ENCODE measurements at places on chromosomes 16 and 17.

- no peak for DNase-seq
These were observed 10.6 kb upstream of the HOXB2 start for GRCh38 chr17:48555258-48556228.

DNA sequence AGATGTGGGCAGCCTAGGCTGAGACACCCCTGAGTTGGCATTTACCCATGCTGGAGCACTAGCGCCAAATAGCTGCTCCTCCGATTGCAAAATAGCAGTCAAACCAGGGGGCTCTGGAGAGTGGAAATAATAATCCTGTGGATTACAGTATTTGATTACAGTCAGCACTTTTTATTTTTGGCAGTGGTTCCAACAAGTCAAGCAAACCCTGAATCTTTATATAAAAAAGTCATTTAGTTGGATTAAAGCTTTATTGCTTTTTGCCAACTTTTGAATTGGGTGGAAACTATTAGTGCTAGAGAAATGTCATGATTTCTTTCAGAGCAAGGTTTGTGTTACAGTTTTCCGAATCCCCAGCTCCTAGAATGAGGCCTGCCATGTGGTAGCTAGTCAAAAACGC is 99.3 kb upstream of the FAM20A start:
- no peak for DNase-seq

DNA sequence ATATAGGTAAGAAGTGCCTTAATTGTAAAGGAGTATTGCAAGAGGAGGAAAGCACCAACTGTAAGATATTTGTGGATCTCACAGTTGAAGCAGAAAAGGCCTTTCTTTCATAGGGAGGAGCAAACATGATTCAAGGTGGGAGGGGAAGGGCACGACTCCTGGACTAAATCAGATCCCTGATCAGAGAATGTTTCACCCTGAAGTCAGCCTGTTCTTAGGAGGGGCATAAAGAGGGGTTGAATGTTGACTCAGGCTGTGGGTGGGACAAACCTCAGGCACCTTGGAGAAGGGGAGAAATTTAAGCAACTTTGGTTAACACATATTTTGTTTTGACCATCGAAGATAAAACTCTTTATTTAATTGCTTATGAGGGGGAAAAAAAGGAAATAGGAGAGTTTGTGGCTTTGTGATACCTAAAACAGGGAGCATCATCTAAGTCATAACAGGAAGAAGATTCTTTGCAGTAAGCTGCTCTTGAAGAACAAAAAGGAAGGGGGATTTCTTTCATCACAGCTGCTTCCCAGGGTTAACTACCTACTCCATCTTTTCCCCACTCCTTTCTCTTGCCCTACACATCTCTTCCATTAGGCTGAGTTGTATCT is 158.6 kb upstream of the ZNF267 start:
- peak; percentile 4 for DNase-seq

DNA sequence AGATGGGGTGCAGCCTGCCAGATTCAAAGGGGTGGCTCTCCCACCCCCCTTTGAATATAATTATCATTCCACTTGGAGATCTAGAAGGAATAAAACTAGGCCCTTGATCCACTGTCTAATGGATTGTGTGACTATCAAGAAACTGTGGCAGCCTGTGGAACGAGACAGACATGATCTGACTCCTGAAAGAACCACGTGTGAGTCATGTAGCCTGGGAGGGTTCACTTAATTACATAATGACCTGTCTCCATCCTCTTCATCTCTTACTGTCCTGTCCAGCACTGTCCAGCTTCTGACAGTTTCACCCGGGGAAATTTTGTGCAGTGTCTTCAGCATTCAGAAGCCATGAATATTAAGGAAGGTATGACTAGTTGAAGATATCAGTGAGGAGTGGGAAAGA is 43.3 kb upstream of the CDH13 start:
- peak; percentile 20 for DNase-seq

- DNase-seq = no peak
These were observed 12.8 kb downstream of the CYTH1 start for GRCh38 chr17:78769196-78769773.

- DNase-seq = peak; percentile 85
These were observed 9.9 kb downstream of the TAOK2 start for GRCh38 chr16:29983420-29984136.

DNA sequence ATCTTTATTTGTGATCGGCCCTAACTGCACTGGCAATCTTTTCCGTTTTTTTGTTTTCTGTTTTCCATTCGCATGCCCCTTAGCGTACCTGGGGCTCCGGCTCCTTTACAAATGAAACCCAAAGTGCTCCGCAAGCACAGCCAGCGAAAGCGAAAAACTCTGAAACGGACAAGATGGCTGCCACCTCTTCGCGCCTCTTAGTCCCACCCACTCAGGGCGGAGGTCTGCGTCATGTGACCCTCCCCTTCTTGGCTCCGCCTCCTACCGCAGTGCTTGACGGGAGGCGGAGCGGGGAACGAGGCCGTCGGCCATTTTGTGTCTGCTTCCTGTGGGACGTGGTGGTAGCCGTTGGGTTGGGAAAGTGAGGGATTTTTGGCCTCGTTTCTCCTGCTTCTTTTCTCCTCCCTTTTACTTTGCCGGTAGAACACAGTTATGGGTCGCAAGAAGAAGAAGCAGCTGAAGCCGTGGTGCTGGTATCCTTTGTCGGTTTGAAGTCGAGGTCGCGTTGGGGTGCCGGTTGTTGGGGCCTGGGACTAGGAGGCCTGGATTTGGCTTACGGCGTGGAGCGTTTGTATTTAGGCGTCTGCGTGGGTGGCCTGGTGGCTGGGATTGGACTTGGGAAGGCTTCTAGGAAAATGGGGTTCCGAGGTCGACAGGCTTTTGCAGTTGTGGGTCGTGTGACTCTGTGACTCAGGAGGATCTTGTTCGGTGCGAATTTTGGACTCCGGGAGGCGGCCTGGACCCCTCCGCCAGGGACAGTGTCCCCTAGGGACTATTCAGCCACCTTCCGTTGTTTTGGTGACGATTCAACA is at the start of gene ZNF207:
TSS of gene ZNF207 (plus strand) at position 304 of the 812 bp plus-strand sequence. CDS start at position 433, 129 bp downstream.
- peak; percentile 97 for DNase-seq

- no peak for DNase-seq
These were observed 151.7 kb downstream of the CPPED1 start for GRCh38 chr16:12651765-12652512.

- no peak for DNase-seq
These were observed 2.0 kb downstream of the KRT20 start for GRCh38 chr17:40883031-40883430.

DNA sequence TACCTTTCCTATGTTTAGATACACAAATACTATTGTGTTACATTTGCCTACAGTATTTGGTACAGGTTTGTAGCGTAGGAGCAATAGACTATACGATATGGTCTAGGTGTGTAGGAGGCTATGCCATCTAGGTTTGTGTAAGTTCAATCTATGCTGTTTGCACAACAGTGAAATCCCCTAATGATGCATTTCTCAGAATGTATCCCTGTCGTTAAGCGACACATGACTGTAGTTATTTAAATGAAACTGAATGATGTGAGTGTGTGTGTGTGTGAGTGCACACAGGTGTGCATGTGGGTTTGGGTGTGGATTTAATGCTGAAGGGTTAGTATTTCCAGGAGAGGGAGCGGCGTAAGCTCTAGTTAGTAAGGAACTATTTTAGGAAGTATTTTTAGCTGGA is 34.6 kb upstream of the SMIM36 start:
- no peak for DNase-seq

GRCh38 chr16:50474138-50474537 is 74.1 kb upstream of the NKD1 start:
- DNase-seq = no peak

DNA sequence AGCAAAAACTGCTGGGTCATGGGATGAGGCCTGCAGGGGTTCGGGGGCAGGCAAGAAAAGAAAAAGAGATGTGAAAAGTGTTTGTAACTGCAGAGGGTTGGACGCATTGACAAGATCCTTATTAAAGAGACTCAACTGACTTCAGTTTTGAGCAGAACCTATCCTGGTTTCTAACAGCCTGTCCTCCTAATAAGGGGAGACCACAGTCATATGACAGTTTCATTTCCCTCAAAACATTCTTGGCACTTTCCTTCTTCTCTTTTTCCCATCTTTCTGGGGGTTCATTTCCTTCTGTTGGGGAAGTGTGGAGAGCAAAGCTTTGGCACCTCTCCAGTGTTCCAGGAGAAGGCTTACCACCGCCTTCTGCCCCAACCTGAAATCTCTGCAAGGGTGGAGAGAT is 118.5 kb downstream of the MAF start:
- no peak for DNase-seq

- peak; percentile 3 for DNase-seq
These were observed 3.0 kb downstream of the IL32 start for GRCh38 chr16:3068487-3068886.

DNA sequence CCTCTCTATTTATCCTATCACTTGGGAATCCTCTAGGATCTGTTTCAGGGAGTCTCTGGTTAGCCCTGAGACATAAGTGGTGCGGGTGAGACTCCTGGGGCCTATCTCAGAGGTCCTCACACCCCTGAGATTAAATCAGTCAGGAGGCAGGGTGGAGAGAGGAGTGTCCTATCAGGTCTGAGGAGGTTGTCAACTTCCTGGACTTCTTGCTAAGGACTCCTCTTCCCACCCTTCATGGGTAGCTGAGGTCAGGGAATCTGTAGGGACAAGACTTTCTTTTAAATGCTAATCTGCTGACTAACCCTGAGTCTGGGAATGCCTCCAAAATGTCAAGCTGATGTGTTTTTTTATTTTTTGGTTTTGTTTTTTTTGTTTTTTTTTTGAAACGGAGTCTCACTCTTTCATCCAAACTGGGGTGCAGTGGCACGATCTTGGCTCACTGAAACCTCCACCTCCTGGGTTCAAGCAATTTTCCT is 6.6 kb upstream of the ARMC5 start:
- peak; percentile 73 for DNase-seq

DNA sequence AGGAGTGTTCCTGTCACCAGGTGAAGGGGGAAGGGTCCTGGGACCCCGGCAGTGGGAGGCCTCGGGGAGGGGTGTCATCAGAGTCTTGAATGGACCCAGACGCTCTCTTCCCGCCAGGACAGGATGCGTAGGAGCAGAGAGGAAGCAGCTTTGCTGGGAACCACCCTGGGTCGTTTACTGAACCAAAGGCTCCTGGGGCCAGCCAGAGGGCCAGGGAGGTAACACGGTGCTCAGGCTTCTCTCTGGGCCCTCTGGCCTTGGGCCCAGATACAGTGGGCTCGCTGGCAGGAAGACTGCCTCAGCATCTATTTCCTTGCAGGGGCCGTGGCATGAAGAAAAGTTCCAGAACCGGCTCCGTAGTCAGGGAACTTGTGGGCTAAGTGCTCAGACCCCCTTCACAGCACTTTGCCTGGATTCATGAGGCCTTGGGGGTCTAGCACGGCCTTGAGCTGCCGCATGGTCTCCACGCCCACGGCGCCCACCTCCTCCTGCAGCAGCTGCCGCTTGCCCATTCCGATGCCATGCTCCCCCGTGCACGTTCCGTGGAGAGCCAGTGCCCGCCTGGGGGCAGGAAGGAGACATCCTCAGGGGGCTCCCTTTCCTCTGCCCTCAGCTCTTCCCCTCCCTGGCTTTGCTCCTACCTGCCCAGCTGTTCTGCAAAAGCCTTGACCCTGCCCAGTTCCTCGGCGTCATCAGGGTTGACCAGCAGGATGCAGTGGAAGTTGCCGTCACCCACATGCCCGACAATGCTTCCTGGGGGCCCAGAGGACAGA is 4.4 kb downstream of the LDHD start:
- DNase-seq = peak; percentile 7

GRCh38 chr17:13885953-13886889 is 183.1 kb upstream of the COX10 start:
- no peak for DNase-seq

DNA sequence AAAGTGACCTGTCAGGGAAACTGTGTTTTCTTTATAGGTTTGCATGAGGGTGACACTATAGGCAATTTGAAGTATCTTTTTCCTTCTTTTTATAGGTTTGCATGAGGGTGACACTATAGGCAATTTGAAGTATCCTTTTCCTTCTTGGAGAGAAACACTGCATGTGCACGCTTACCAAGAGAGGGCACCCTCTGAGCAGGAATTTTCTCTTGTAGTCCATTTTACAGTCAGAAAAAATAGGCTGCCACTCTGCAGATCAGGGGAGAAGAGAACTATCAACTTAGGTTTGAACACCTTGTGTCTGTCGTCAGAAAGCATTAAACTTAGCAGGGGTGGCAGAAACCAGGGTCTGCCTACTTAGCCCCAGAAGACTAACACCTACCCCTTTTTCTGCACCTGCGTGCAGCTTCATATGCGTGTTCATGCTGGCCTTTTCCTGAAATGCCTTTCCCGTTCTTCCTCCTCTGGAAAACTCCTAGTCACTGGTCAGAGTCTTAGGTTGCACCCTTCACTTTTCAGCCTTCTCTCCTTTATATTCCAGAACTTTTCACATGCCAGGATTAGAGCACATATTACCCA is 16.4 kb upstream of the SMIM36 start:
- DNase-seq = peak; percentile 63

GRCh38 chr17:78794864-78795640 is 13.0 kb upstream of the CYTH1 start:
- DNase-seq = no peak

DNA sequence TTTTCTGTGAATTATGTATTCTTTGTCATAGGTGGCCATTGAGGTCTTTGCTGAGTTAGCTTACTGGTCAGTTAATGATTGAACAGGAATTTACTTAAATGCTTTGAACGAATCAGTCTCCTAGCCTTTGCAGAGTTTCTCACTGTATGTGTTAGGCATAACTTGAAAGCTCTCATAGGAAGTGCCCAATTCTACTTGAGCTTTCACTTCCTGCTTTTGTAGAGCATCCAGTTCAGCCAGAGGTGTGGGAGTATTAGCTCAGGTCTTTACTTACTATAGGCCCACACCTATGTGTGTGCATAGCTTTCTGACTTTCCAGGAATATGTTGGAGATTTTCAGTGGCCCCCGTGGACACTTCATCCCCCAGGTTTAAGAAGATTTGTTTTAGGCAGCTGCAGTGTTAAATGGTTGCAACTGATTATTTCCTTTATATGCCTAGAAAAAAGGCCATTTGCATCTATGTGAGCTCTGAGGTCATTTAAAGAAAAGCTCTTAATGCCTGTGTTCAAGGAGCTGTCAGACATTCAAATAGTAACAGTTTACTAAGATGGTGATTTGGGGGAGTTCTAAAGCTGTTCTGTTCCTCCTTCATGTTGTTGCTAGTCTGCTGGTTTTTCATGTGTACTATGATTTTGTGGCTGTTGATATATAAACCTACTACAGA is 62.3 kb downstream of the PHKB start:
- DNase-seq = no peak

GRCh38 chr17:82371333-82372248 is at the start of gene UTS2R:
Gene UTS2R (plus strand): TSS chr17:82371765. CDS start chr17:82374325, 2,560 bp downstream.
- no peak for DNase-seq

GRCh38 chr16:30982548-30983288 is 2.3 kb upstream of the HSD3B7 start:
- DNase-seq = peak; percentile 93

DNA sequence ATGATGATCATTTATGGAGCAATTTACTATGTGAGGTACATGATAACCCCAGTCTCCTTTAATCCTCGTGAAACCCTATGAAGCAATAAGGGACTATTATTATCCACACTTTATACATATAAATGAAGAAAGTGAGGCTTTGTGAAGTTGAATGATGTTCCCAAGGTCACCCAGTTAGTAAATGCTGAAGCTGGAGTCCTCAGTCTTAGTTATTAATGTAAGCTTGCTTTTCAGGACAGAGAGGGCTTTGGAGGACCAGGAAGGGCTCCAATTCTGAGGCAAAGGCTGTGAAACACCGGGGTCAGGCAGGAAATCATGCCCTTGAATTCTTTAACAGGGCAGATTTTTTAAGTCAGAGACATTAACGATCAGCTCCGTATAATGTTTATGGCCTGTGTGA is 36.8 kb downstream of the KSR1 start:
- no peak for DNase-seq

- no peak for DNase-seq
These were observed 7.4 kb downstream of the CBFB start for GRCh38 chr16:67036323-67036741.

Data from AG20443 (cell line).